ENCODE measurements at places on chromosomes 7 and 10. TPM values are rescaled to one million over a fixed set of nuclear protein-coding genes. Genes with fewer than 3 reads are reported as not detected.

The NT5C3A gene
- 28.2 TPM for total RNA-seq

The SFTPA1 gene
- total RNA-seq = 1.7 TPM

The INMT gene
- total RNA-seq = 83.0 TPM

The XPNPEP1 gene
- 68.9 TPM for total RNA-seq

The CTAGE8 gene
- total RNA-seq = 1.2 TPM

GRCh38 chr10:60028081-60028480, 121.7 kb upstream of the CCDC6 start:
- DNase-seq = no peak

DNA sequence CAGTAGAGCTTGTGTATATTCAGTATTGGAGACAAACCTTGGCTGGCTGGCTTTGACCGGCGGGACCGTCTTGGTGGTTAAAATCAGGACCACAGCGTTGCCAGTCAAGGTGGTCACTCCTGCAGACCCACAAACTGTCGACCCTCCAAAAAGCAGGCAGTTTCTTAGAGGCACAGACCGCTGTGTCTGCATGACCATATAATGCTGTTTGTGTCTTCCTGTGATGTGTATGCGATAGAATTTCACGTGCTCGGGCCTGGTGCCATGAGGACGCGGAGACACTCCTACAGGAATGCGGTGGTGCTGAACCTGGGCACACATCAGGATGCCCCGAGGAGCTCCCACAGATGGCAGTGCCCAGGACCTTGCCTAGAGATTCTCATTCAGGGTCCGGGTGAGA, 34.8 kb downstream of the BNIP3 start:
- no peak for DNase-seq

GRCh38 chr10:44723082-44723481, 188.1 kb upstream of the TMEM72 start:
- DNase-seq = no peak

DNA sequence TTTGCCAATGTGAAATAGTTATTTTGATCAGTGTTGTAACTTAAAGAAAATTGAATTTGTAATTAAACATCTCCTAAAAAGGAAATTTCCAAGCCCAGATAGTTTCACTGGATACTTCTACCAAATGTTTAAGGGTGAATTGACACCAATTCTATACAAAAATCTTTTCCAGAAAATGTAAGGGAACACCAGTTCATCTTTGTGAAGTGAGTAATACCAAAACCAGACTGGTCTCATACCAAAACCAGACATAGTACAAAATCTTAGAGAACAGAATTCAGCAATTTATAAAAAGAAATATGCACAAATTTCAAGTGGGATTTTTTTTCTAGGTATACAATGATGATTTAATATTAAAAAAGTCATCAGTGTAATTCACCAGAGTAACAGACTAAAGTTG, 86.0 kb upstream of the ZNF32 start:
- no peak for DNase-seq

DNA sequence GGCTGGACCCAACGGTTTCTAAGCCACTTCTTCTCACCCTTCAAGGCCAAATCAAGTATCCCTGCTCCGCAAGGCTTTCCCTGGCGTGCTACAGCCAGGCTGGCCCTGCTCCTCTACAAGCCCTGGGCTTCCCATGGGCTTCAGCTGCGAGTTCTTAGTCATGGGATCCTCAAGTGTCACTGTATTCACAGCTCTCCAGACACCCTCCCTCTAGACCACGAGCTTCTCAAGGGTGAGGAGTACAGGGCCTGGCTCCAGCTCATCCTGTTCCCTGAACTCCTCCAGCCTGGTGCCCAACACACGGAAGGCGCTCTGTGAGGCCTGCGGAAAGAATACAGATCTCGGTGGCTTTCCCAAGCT, 38.8 kb downstream of the FAM53B start:
- peak; percentile 51 for DNase-seq

GRCh38 chr10:116053910-116054309, 219.1 kb downstream of the GFRA1 start:
- DNase-seq = no peak

- no peak for DNase-seq
These were observed 502.0 kb upstream of the MKI67 start for GRCh38 chr10:128628252-128628651.

DNA sequence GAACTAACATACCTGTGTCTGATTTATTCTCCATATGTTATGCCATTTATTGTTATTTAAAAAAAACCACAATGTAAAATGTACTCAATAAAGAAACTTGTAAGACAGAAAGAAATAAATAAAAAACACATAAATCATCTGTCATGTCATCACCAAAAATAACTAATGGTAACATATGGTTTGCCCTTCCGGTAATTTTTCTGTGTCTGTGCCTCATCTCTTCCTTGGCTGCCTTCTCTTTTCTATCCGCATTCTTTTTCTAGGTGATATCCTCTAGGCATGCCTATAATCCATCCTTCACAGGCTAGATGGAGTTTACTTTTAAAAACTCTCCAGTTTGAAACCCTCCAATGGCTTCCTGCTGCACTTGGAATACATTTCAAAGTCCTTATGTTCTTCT, 304.0 kb upstream of the ETV1 start:
- no peak for DNase-seq

- no peak for DNase-seq
These were observed 65.8 kb upstream of the EMX2 start for GRCh38 chr10:117476716-117477115.

- DNase-seq = no peak
These were observed 96.4 kb downstream of the CCDC3 start for GRCh38 chr10:12905067-12905466.

All from aorta (tissue), 5 donors.